ENCODE measurements at places on chromosomes 13 and 19.

DNA sequence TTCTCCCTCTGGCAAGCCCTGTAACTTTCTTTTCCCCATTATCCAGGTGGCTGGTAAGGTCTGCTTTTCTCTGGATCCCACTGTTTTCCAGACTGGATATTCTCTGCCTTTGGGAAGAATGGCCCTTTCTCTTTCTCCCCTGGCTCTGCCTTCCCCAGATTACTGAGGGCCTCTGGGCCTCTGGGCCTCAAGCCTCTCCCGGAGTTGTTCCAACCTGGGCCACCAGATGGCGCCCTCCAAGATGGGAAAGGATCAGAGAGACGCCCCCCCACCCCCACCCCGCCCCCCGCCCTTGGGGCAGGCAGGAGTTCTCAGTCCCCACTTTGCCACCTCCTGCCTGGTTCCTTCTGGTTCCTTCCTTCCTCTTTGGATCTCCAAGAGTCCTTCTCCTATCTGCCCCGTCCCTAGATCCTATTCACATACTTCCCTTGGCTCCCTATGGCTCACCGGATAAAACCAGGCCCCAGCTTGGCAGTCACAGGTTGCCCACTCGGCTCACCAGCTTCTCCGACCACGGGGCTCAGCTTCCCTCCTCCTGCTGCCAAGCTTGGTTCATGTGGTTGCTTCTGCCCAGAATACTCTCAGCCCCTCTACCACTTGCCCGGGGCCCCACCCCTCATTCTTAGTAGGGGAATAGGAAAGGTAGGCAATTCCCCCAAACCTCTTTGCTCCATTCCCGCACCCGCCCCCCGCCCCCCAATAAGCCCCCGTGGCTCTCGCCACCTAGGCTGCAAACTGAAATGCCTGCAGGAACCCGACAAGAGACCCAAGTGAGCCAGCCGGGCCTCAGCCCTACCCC lies 13.1 kb downstream of the EPS8L1 start:
- peak; percentile 70 for DNase-seq

DNA sequence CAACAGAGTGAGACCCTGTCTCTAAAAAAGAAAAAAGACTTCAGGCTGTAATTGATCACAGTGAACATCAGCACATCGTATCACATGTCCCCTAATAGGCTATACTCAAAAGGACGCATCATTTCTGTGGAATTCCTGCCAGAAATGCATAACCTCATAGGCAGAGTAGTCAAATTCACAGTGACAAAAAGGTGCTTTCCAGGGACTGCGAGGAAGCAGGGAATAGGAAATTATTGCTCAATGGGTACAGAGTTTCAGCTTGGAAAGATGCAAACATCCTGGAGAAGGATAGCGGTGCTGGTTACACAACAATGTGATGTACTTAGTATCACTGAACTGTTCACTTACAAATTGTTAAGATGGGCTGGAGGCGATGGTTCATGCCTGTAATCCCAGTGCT lies 41.1 kb upstream of the MRI1 start:
- no peak for DNase-seq

DNA sequence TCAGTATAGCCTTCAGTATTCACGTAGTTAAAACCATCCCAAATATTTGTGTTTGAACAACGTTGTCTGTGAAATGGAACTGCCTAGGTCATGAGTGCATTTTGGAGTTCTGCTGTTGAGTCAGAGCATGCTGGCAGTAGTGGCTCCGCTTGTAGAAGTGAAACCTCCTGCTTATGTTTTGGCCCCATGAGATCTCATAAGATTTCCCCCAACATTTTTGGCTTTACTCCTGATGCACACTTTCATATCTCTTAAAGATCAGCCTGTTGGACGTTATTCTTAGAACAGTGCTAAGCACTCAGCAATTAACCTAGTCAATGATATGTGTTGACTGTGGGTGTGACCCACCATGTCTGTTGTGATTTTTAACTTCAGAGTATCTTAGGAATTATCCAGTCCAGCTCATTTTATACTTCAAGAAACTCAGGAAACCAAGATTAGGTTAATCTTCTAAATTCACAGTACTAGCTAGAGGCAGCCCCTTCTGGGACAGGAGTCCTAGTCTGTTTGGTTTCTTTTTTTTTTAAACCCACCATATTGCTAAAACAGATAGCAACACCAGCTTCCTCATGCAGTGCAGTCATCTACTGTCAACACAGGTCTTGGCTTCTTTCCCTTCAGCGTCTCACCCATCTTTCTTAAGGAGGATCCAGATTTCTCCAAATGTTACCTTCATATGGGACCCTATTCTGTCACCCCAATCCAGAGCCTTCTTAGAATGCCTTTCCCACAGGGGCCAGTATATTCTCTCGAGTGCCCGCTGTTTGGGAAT lies 26.2 kb downstream of the RAP2A start:
- no peak for DNase-seq

GRCh38 chr13:43159026-43159461 lies 135.7 kb downstream of the DNAJC15 start:
- no peak for DNase-seq

DNA sequence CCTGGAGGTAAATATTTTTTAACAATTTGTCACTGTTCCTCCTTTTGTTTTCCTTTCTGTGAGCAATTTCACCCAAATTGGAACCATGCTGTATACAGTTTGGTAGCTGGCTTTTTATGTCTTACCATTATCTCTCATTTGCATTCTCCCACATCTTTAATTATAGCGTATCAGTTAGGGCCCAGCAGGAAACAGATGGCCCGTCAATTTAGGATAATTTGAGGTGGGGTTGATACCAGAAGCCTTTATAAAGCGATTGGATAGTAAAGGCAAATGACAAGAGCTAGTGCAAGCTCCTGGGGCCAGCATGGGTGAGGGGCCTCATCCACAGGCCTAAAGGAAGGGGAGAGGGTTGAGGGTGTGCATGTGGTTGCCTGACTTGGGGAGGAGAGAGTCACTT lies 3.8 kb upstream of the IFNL4 start:
- no peak for DNase-seq

GRCh38 chr19:45216667-45217066 lies 28.5 kb downstream of the EXOC3L2 start:
- no peak for DNase-seq

DNA sequence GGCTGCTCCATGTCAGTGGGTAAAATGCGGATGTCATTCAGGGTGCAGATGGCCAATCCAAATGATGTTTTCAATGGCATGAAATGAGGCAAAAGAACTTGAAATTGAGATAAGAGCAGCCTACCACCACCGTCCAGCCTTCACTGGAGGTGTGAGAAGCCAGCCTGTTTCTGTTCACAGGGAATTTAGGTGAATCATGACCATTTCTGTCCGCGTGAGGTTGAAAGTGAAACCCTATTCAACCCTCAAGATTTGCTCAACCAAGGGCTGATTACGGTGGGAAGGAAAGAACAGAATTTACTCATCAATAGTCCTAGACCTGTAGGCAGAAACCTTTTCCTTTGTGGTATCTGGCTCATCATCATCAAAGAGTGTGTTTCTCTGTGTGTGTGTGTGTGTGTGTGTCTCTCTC lies 370.7 kb downstream of the COG6 start:
- no peak for DNase-seq

DNA sequence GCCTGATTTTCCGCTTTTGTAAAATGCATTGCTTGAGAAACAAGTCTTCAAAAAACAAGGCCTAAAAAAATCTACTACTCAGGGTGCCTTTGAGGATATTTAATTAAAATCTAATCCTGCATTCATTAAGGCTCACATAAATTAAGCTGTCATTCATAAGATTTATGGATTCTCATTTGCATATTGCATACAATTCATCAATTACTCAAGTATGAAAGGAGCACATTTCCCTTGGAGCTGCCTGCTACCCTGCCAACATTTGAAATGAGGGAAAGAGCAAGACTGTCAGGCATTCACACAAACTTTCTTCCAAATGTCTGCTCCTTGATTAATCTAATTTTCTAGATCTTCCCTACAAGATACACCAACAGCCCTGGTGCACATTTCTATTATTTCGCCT lies 140.0 kb downstream of the DACH1 start:
- no peak for DNase-seq

DNA sequence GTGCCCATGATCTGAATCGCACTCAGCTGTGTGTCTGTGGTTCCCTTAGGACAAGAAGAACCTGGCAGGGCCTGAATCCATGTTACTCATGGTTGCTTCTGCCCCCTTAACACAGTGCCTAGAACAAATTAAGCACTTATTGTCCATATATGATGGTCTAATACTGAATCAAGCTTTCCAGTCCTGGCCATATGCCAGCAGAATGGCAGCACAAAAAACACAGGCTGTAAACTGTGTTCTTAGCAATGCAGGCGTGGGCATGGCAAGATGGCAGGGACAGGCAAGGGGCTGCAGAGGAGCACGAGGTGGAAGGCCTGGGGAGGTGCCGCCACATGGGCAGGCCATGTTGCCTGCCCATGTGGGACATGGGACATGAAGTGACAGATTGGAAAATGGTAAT lies 68.2 kb downstream of the LATS2 start:
- DNase-seq = no peak

DNA sequence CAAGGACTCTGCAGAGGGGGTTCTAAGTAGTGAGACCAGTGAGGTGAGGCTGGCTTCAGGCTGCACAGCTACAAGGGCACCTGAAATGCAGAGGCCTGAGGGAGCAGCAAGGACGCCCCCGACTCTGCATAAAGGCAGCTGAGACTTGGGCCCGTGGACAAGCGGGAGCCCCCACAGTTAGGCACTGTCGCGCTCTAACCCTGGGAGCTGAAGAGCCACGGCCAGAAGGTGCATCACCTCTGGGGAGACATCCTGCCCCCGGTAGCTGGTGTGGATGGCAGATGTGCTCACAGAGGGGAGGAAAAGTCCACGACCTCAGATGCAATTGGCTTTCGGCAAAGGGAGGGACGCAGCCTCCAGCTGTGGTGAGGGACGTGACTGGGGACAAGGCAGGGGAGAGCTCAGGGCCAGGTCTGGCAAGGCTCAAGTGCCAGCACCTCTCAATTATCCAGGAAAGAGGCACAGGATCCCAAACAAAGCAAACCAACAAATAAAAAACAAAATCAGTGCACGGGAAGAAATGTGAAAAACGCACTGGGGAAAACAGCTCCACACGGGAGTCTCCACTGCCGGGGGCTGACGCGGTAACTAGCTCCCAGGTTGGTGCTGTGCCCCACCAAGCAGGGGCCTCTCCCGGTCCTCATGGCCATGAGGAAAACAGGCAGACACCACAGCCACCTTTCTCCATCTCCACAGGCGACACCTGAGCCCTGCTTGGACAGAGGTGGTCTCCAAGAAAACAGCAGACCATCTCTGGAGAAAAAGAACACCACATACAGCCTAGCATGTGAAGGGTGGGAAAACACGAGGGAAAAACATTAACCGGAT lies 23.0 kb upstream of the PLPP2 start:
- DNase-seq = no peak

GRCh38 chr19:10105509-10106099 lies 558 bp upstream of the PPAN start:
- no peak for DNase-seq

GRCh38 chr13:32525766-32526165 lies 12.8 kb downstream of the N4BP2L2 start:
- DNase-seq = no peak

- DNase-seq = no peak
Measured at GRCh38 chr13:45333977-45334922, 6.7 kb downstream of the TPT1 start.

DNA sequence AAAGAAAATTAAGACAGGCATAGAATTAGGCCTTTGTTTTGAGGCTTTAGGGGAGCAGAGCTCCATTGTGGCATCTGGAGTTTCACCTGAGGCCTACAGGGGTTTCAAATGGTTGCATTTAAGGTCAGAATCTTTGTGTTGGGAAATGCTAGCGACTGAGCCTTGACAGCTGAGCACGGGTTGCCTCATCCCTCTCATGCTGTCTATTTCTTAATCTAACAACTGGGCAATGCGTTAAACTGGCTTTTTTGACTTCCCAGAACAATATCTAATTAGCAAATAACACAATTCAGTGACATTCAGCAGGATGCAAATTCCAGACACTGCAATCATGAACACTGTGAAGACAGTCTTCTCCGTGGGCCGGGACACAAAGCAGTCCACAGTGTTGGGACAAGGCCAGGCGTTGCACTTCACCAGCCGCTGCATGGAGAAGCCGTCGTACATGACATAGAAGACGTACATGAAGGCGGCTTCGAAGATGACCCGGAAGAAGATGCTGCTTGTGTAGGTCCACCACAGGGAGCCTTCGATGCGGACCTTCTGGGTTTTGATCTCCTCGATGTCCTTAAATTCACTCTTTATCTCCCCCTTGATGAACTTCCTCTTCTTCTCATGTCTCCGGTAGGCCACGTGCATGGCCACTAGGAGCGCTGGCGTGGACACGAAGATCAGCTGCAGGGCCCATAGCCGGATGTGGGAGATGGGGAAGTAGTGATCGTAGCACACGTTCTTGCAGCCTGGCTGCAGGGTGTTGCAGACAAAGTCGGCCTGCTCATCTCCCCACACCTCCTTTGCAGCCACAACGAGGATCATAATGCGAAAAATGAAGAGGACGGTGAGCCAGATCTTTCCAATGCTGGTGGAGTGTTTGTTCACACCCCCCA lies 3.8 kb downstream of the GJB2 start:
- DNase-seq = no peak

- no peak for DNase-seq
Measured at GRCh38 chr19:13849991-13850909, 26.7 kb upstream of the NANOS3 start.

- no peak for DNase-seq
Measured at GRCh38 chr19:50434525-50434924, 1.8 kb downstream of the MYBPC2 start.

DNA sequence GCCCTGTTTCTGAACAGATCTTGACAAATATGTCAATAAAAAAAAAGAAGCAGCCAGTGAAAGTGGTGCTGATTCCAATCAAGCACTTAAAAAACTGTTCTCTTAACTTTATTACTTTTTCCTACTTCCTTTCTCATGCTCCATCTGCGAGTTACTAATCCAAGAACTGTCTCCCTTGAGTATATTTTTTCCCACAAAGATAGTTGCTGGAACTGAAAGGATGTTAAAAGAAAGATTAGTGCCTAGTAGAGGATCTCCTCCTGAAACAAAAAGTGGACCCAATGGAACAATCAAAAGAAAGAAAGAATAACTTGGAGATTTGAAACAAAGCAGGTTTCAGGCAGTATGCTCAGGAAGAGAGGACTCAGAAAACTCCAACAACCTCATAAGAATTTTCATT lies 1034.8 kb downstream of the PCDH17 start:
- no peak for DNase-seq

DNA sequence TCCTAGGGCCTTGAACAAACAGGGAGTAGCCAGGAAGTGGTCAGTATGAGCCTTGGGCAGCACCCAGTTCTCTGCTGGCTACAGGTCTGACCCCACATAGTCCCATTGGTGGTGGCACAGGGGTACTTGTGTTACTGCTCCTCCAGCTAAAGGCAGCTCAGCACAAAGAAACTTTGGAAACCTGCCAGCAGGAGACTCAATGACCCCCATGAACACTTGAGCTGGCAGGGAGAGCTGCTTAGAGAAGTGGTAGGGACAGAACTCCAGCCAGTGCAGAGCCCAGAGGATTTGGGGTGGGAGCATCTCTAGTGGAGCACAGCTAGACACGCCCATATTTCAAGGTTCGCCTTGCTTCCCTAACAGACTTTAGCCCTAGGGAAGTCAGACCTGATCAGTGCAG lies 10.4 kb upstream of the ZNF586 start:
- no peak for DNase-seq
